ENCODE measurements at places on chromosomes 4 and X.

- no peak for DNase-seq
These were observed 3.8 kb upstream of the DCAF4L1 start for GRCh38 chr4:41977709-41978108.

DNA sequence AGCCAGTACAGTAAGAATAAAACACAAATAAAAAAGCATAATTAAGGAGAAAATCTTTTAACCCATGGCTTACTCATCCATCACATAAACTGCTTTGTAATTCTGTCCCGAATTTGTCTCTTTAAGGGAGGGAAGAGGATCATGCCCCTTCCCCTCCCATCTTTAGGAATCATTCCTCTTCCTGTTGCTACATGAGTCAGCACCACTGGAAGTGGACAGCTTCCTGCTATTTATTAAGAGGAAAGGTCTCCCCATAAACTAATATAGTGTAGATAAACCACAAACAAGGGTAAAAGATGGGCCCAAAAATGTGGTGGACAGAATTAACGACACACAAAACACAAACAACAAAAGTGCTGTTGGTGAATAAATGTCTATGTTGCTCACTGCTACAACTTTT, 75.8 kb downstream of the PPP3CA start:
- peak; percentile 11 for DNase-seq

DNA sequence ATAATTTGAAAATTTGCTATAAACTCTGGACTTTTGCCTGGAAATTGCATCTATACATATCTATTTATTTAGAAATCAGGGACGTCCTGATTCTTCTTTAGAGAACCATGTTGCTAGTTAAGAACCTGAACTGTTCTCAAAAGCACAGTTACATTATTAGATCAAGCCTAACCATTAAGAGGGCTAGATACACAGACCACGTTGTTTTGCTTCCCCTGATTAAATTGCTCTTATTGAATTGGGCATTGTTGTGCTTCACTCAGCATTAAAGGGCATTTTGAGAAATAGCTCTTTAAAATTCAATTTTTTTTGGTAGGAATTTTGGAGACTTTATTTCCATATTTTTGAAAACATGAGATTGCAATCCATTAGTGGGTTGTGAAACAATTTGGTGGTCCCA, 44.4 kb downstream of the FIP1L1 start:
- DNase-seq = no peak

GRCh38 chr4:169756971-169757574, 671 bp downstream of the HPF1 start:
- no peak for DNase-seq

GRCh38 chrX:25144043-25144940, 128.5 kb upstream of the ARX start:
- DNase-seq = peak; percentile 57

GRCh38 chrX:11531226-11531625, 134.5 kb downstream of the ARHGAP6 start:
- DNase-seq = peak; percentile 55
